ENCODE measurements at places on chromosomes 2 and 18.

DNA sequence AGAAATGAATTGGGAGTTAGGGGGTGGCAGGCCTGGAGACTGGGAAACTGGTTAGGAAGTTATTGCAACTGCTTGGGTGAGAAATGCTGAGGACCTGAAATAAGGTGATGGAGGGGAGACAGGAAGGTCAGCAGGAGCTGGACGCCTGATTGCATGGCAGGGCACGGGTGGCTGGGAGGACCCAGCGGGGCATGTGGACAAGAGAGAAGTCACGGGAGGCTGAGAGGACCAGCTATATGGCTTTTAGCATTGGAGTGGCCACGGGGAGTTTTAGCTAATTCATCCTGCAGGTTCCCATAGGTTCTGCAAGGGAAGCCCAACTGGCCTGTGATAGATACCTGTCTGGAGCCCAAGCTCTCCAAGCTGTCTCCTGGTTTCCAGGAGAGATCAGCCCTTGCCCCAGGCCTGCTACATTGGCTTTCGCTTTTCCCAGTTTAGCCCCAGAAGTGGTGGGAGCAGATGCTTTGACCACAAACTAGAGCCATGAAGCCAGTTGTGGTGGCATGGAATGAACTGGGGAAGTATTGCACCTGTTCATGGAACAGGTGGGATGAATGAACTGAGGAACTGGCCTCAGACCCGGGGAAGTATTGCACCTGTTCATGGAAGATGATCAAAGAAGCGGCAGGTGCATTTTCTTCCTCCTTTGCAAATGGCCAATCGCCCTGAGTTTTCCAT is 93.6 kb upstream of the TAF1B start:
- DNase-seq: no peak

GRCh38 chr2:142693171-142693950 is 184.1 kb upstream of the KYNU start:
- no peak for DNase-seq

GRCh38 chr18:64513401-64513800 is 364.5 kb upstream of the LINC00305 start:
- DNase-seq: no peak

GRCh38 chr18:32469691-32470459 is 807 bp downstream of the GAREM1 start:
- no peak for DNase-seq

DNA sequence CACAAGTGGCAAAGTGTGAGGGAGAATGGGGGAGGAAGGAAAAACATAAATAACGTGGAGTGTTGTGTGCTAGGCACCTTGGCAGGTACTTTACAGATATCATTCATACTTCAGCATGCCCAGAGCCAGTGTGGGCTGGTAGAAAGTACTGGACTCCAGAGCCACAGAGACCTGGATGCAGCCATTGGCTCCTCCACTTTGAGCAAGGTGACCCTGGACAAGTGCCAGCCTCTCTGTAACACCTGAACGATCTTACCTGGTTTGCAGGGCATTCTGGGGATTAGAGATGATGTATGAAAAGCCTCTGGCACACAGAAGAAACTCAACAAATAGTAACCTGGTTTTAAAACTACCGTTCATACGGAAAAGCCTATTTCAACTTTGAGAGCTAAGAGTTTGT is 6.3 kb downstream of the LOXHD1 start:
- DNase-seq: no peak

DNA sequence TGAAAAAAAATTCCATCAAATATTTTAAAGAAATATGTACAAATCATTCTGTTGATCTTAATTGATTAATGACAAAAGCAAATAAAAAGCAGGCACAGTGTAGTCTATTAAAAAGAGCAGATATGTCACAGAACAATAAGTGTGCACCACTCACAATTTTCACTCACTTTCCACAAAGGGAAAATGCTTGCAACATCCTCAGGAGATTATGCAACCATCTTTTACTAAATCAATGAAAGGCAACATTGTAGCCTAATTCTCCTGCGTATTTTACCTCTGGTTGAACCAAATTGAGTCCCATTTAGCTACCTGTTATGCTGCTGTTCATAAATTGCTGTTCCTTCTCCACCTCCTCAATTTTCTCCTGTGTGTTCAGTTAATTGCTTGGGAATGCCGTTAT is 1346.8 kb upstream of the PIK3C3 start:
- DNase-seq: no peak

DNA sequence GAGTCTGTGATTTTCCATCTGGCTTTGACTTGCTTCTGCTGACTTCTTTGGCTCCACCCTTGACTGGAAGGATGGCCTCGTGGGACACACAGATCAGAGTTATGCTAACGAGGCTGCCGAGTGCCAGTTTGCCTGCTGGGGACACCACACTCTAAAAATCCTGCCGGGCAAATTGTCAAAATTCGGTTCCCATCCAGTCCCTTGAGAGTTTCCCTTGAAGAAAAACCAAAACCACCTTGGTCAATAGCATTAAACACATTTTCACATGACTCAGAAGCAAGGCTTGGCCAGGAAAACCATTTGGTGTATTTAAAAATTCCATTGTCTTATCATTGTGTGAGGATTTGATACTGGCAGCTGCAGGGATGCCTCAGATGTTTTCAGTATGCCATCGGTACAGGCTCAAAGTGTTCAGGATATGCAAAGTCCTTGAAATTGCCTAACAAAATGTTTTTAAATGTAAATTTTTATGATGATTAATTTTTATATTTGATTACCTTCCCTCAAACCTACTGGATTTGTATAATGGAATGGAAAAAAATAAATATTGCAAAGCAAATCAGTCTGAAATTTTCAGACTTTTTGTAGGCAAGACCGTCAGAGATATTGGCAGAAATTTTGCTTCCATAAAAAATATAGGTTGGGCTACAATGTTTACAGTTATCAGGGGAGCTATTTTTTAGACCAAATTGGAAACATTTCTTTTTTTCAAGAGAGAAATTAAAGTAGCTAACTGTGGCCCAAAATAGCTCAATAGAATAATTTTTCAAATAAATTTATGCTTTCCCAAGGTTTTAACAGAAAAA is 41.6 kb downstream of the KCNE4 start:
- no peak for DNase-seq

- DNase-seq: no peak
Observed at GRCh38 chr2:72204156-72204785, 56.6 kb upstream of the CYP26B1 start.

DNA sequence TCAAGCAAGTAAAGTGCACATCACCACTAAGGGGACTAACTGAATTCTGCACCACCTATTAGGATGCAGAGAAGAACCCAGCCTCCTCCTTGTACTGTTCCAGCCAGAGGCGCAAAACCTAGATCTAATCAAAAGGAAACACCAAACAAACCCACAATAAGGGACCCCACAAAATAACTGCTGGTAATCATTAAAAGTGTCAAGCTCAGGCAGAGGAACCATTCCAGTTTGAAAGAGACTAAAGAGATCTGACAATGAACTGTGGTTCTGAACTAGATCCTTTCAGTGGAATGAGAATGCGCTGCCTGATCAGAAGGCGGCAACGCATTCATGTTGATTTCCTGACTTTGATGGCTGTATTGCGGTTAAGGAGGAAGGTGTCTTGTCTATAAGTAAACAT is 16.8 kb downstream of the HDLBP start:
- DNase-seq: no peak

- no peak for DNase-seq
Observed at GRCh38 chr2:36407413-36407812, 51.8 kb downstream of the CRIM1 start.

GRCh38 chr2:10863837-10864236 is 47.9 kb upstream of the KCNF1 start:
- DNase-seq: no peak

DNA sequence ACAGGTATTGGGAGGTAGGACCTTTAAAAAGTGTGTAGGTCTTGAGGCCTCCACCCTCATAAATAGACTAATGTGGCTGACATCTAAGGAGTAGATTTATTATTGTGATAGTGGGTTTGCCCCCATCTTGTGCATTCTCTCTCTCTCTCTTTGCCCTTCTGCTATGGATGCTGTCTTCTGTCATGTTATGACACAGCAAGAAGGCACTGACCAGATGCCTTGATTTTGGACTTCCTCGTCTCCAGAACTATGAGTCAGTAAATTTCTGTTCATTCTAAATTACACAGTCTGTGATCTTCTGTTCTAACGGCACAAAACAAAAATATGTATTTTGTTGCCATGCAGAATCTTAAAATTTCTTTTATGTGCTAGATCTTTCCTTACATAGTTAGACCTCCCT is 66.9 kb downstream of the ATAD2B start:
- no peak for DNase-seq

DNA sequence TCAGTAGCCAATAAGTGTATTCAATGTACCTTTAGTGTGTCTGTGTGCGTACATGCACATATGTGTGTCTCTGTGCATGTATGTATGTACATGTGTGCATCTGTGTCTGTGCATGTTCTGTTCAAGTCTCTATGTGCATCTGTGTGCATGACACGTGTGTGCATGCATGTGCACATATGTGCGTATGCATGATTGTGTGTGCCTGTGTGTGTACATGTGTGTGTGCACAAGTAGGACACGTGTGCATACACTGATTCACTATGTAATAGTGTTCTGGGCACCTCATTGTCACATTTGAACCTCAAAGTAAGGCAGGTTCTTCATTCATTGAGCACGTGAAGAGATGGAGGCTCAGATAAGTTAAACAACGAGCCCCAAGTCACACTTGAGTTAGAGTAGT is 142.6 kb upstream of the COPS8 start:
- DNase-seq: no peak

DNA sequence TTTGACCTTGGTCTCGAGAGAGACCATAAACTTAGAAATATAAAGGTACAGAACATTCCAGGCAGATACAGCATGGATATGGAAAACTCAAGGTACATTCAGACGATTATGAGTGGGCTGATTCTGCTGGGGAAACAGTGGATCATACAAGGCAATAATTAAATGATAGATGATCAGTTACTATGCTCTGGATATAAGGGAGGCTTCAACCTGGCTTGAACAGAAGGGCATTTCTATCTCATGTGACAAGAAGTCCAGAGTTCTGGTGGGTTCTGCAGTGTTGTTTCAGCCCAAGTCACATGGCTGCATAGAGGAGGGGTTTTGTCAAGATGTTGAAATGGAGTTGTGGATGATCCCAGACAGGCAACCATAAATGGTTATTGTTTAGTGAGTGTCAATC is 23.5 kb downstream of the MYO5B start:
- no peak for DNase-seq

- no peak for DNase-seq
Observed at GRCh38 chr2:55743583-55743982, 49.9 kb upstream of the PNPT1 start.

DNA sequence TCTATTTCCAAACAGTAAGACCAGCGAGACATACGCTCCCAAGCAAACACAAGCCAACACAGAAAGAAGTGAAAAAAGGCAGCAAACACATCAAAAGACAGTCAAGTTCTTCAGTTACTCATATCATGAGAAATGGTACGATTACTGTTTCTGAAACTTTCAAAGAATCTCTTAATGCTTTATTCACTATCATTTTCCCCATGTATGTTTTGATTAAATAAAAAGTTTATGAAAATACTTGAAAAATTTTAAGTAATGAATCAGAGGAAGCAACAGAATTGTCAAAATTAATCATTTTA is 114.9 kb downstream of the HDAC4 start:
- DNase-seq: no peak

GRCh38 chr2:128568106-128568505 is 249.4 kb upstream of the HS6ST1 start:
- DNase-seq: no peak

DNA sequence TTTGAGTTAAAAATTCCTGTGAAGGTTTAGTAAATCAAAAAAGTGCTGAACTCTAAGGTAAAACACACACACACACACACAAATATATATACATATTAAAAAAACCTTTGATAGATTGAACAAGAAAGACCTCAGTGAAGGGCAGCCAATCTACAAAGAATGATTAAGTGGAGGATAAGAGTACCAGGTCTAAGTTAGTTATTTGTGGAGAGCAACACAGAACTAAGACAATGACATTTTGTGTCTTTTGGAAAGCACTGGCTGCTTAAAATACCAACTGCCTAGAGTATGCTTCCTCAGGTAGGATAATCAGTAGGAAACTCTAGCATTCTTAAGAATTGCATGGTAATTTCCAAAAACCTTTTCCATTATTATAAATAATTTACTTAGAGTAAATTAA is 481.4 kb upstream of the SYT4 start:
- DNase-seq: no peak

GRCh38 chr2:142843731-142844130 is 33.7 kb upstream of the KYNU start:
- DNase-seq: no peak

GRCh38 chr2:197159661-197160211 is 150.8 kb downstream of the ANKRD44 start:
- no peak for DNase-seq

DNA sequence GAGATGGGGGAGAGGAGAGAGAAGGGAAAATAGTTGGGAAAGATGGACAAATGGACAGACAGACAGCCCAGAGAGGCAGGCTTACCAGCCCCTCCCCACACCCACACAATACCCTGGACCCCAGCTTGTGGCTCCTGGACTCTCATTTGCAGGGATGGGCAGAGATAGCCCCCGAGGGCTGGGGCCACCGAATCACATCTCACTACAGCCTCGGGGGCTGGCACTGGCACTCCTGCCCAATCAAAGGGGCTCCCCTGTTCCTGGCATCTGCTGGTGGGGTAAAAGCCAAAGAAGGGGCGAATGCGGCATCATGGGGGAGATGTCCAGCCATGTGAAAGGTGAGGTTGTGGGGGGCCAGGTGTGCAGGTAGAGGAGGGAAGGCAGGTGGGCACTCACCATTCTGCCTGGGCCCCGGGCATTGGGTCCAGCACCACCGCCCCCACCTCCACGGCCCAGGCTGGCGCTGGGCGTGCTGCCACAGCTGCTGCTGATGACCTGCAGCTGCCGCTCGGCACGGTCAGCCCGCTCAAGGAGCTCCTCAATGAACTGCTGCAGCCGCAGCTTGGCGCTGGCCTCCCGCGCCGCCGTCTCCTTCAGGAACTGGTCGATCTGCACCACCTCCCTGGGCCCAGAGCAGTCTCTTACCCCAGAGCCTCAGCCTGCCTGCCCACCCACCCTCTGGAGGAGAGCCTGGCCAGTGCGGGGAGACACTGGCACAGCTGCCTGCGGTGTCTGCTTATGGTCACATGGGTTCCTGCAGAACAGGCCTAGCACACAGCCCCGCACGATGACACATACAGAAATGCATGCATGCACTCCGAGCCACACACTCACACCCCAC is 18.0 kb downstream of the FBXO41 start:
- DNase-seq: no peak

- no peak for DNase-seq
Observed at GRCh38 chr2:221380686-221381085, 191.4 kb downstream of the EPHA4 start.

Data from stimulated activated CD4-positive, alpha-beta T cell treated with anti-CD3 and anti-CD28 coated beads, TNF-alpha, amount 100 ng/mL, for 1 hour (primary cell).